ENCODE measurements at places on chromosomes 2 and 18. TPM values are rescaled to one million over a fixed set of nuclear protein-coding genes. Genes with fewer than 3 reads are reported as not detected.

DNA sequence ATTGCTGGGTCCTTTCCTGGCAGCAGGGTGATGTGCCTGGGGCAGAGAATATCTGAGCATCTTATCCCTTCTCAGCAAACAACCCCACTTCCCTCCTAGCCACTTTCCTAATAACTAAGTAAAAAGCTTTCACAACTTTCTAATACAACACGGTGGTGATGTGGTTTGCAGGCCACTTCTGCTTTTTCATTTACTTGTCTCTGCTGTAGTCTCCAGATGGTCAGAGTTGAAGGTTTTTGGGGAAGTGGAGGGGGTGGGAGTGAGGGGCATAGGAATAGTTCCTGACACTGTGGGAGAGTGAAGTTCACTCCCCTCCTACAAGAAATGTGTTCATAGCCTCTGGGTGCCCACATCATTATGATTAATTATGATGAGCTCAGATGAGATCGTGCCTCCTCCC lies 11.6 kb downstream of the OXER1 start:
- no peak for ATAC-seq

DNA sequence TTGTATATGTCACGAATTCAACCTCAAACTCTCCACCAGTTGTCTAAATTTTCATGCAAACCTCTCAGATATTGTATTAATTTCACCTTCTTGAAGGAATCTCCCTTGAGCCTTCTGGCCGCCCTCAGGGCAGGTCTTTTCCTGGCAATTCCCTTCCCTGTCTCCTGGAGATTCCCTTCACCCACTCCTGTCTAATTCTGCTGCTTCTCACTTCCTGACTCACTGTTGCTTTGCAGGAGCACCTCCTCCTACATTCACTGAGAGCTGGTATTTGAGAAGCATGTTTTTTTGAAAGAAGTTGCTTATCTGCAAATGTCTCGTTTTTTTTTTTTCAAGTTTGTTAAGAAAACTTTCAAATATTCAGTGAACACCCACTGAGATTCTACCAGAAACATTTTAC lies 79.9 kb upstream of the OTOS start:
- no peak for ATAC-seq

DNA sequence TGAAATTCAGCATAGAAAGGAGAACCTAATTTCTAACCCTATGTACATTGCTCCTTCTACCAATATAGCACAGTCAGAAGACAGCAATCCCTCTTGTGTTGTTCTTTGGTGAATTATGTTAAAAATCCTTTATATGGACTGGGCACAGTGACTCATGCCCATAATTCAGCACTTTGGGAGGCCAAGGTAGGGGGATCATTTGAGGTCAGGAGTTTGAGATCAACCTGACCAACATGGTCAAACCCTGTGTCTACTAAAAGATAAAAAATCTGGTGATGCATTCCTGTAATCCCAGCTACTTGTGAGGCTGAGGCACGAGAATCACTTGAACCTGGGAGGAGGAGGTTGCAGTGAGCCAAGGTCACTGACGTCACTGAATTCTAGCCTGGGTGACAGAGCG lies 195.6 kb downstream of the TMX3 start:
- peak; percentile 17 for ATAC-seq

DNA sequence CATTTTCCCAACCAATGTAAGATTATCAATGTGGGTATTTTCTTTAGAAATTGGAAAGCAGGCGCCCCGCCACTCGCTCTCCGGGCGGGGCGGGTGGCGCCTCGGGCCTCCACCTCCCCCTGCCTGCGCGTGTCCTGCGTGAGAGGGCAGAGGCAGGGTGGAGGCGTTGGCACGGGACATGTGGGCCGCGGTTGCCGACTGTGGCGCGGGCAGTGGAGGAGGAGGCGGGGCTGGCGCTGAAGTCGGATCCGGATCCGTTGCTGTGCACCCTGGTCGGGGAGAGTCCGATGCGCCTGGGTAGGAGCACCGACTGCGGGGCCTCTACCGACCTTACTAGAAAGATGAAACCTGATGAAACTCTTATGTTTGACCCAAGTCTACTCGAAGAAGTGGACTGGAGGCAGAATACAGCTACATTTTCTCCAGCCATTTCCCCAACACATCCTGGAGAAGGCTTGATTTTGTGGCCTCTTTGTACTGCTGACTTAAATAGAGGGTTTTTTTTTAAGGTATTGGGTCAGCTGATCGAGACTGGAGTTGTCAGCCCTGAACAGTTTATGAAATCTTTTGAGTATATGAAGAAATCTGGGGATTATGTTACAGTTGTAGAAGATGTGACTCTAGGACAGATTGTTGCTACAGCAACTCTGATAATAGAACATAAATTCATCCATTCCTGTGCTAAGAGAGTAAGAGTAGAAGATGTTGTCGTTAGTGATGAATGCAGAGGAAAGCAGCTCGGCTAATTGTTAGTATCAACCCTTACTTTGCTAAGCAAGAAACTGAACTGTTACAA lies 37.9 kb downstream of the PMS1 start:
- no peak for ATAC-seq

DNA sequence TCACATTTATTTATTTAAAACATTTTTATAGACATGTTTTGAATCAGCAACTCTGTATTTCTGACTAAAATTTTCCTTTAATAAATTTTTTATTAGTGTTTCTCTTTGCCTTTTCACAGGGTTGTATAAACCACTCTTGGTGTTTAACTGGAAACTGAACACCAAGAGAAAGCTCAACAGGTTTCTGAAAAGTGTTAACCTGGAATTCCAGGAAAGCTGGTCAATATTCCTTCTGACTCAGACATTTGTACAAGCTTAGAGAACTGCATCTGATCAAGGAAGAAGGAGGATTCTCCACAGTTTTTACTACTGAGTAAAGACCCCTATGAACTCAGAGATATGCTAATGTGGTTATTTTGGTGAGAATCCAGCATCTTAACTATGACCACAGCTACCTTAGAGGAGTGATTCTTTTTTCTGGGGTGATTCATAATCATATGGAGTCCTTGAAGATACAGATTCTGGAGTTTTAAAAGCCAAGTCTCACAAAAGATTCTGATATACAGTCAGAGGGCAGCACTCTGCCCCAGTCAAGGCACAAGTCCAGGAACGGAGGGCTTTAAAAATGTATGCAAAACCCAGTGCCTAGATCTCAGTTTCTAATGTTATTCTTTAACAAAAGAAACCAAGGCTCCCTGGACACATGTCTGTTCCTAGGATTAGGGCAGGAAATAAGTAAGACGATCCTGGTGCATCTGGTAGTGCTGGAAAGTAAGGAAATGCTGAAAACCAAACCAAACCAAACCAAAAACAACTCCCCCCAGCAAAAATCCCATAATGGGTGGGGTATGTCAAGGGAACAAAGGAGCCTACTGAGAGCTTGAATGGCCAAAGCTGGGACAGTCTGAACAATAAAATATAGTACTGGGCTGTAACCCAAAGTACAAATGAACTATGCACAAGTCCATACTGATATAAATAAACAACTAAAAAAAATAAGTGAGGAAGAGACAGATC lies 85.1 kb upstream of the FZD5 start:
- ATAC-seq, result peak; percentile 20

DNA sequence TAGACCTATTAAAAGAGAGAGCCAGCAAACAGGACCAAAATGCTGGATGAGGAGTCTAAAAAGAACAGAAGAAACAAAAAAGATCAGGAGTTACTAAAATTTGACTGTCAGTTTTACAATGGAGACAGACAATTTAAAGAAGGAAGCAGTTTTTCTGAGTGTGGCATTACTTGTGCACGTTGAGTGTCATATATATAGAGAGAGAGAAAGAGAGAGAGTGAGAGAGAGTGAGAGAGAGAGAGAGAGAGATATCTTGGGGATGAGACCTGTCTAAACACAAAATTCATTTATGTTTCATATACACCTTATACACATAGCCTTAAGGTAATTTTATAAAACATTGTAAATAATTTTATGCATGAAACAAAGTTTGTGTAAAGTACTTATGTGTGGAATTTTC lies 2.1 kb upstream of the GALNT3 start:
- ATAC-seq, result no peak

- ATAC-seq, result no peak
These were observed 18.9 kb downstream of the GNLY start for GRCh38 chr2:85712849-85713612.

GRCh38 chr2:85935746-85936208 lies 47.0 kb upstream of the ST3GAL5 start:
- no peak for ATAC-seq

DNA sequence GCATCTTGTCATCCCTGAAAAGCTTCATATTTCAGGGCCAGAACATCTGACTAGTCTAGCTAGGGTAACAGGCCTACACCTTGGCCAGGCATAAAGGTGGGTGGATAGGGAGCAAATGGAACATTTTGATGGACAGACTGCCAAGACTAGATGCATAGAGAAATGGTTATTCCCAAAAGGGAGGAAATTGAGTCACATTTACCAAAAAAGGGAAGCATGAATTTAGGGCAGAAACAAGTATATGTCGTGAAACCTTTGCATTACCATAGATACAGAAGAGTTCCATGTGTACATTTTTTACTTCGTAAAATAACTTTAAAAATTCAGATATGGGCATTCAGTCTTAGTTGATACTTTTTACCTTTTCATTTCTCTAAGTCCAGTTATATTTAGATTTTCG lies 101.3 kb upstream of the ZEB2 start:
- no peak for ATAC-seq

The TMEM17 gene
- total RNA-seq, result 2.8 TPM

DNA sequence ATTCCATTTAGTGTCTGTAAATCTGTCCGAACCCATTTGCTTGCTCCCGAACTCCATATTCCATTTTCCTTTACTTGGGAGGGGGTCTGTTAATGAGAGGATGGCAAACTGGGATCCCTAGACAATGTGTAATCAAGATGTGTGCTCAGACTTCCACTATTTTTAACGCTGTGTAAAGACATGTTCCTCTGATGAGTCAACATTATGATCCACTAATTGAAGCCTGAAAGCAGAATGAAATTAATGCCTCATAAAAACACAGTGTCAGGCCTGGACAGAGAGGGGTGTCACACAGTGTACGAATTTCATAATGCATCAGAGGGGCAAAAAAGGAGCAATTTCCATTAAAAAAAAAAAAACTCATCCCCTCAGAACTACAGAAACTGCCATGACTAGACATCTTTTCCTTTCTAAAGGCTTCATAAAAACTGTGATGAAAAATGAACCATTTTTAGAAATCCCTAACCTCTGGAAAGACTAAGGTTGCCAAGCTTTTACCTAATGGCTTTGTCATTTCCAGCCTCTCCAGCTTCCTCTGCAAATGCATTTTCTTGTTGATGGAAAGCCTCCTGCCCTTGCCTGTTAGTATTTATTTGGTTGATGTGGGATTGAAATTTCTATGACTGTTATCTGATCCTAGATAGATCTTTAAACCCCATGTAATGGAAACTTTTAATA lies 209.2 kb upstream of the DCC start:
- peak; percentile 98 for ATAC-seq

The EIF2AK3 gene
- total RNA-seq, result 23.5 TPM

GRCh38 chr2:216189410-216189809 lies 80.3 kb downstream of the XRCC5 start:
- ATAC-seq, result no peak

The KCNE4 gene
- total RNA-seq, result 0.09 TPM

The AKAIN1 gene
- total RNA-seq, result not detected

- ATAC-seq, result no peak
These were observed 286.5 kb upstream of the SLC14A2 start for GRCh38 chr18:45328811-45329210.

DNA sequence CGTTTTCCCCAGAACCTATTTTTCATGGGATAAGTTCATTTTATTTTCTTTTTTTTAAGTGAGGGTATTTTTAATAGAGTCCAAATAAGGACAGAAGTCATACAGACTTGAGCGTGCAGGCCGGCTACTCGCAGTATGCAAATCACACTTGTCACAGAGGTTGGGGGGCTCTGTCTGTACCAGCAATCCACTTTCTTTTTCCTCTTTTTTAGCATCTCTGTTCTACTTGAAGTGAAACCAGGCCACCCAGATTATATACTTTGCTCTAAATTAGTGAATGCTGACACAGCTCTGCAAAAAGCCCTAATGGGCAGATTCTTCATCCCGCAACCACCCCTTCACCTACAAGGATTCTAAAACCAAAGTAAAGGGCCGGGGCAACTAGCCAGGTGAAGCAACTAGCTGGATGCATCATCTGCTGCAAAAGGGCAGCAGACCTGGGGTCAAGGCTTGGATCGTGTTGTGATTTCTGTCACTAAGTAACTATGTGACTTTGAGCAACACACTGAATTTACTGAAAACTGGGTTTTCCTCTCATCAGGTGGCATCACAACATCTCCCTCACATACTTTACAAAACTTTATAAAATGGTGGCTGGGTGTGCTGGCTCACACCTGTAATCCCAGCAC lies 18.4 kb downstream of the KDSR start:
- no peak for ATAC-seq
